ENCODE measurements at places on chromosomes 2 and 18. TPM values are rescaled to one million over a fixed set of nuclear protein-coding genes. Genes with fewer than 3 reads are reported as not detected.

The DSG4 gene
- polyA plus RNA-seq: 0.15 TPM

The GAL3ST2 gene
- not detected for polyA plus RNA-seq

The CGREF1 gene
- 4.5 TPM for polyA plus RNA-seq

The SCN9A gene
- polyA plus RNA-seq: 0.49 TPM

The DBI gene
- 583 TPM for polyA plus RNA-seq

The WDR75 gene
- 29.5 TPM for polyA plus RNA-seq

The PTPRM gene
- 43.3 TPM for polyA plus RNA-seq

The CD207 gene
- not detected for polyA plus RNA-seq

The RAD51AP2 gene
- 0.02 TPM for polyA plus RNA-seq

The CDCA7 gene
- polyA plus RNA-seq: 34.4 TPM

The SESTD1 gene
- polyA plus RNA-seq: 24.6 TPM

The MC5R gene
- polyA plus RNA-seq: not detected

The SERPINB11 gene
- not detected for polyA plus RNA-seq

The HRH4 gene
- not detected for polyA plus RNA-seq

The OTOF gene
- polyA plus RNA-seq: not detected

The ZBTB7C gene
- 2.4 TPM for polyA plus RNA-seq

The PSMA8 gene
- not detected for polyA plus RNA-seq

The SLC8A1 gene
- polyA plus RNA-seq: 6.4 TPM

The FAM161A gene
- polyA plus RNA-seq: 0.46 TPM

The TGOLN2 gene
- polyA plus RNA-seq: 42.8 TPM

The PPIG gene
- 29.3 TPM for polyA plus RNA-seq
